ENCODE measurements at places on chromosomes 5 and 9.

DNA sequence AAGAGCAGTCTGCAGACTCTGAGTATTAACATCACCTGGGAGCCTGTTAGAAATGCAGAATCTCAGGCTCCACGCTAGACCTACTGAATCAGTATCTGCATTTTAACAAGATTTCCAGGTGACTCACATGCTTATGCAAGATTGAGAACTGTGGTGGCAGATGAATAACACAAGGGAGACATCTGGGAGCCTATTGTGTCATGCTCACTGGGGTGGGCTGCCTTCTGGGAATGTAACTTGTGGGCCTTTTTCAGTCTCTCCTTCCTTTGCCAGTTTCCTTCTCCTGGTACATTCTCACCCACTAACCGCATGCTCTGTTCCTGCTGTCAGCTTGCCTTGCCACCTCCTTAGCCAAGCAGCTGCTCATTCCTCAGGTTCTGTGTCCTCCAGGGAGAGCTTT lies 176.6 kb upstream of the C9orf72 start:
- H3K4me1 ChIP-seq: no peaks in the 10 kb centered on the region
- no peaks in the 10 kb centered on the region for H3K36me3 ChIP-seq
- no peak overlapping the region for H3K27ac ChIP-seq
- H3K27me3 ChIP-seq: no peaks in the 10 kb centered on the region

DNA sequence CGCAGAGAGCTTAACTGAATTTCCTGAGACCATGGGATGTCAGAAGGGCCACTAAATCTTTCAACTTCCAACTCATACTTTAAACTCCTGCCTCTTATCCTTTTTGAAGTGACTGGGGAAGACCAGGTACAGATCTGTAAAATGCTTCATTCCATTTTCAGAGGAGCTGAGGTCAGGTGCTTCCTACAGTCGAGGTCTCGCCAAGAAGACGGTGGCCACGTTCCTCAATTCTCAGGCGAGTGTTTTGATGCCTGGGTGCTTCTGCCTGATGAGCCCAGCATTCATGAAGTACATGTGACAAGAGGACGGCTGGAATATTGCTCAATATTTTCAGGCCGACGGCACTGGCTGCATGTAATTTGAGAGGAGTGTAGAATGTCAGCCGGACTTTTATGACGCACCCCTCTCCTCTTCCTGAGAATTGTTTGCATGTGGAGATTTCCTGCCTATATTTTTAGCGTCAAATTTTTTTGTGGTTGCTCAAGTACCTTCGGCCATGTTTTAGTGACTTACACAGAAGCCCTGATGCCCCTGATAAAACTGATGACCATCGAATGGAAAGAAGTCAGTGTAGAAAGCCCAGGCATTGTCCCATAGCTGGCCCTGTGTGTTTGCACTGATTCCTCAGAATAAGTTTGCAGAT lies 38.8 kb upstream of the GLRX start:
- no peaks in the 10 kb centered on the region for H3K36me3 ChIP-seq
- no peak overlapping the region for H3K27ac ChIP-seq
- peaks cover 53% of the 10 kb centered on the region for H3K4me1 ChIP-seq
- no peak overlapping the region for H3K4me3 ChIP-seq
- DNase-seq: no peak

DNA sequence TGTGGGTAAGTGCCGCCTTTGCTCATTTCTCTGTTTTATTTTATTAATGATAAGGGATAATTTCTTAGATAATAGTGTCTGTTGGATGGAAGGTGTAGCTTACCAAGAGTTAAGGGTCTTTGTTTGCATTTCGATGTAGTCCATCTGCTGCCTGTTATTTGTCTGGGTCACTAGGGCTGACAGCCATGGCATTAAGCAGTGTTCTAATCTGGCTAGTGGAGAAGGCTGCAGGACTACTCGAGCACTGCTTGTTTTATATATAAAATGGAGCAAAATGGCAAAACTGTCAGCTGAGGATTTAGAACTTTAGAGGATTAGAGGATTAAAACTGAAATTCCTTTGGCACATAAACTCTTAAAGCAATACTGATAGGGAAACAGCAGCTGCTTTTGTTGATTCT lies 67.5 kb downstream of the C7 start:
- H3K36me3 ChIP-seq: no peaks in the 10 kb centered on the region
- no peak for DNase-seq
- H3K4me3 ChIP-seq: no peak overlapping the region
- no peaks in the 10 kb centered on the region for H3K4me1 ChIP-seq

- DNase-seq: no peak
- peak overlapping the region; percentile 47 for H3K27ac ChIP-seq
- H3K4me3 ChIP-seq: no peak overlapping the region
- H3K27me3 ChIP-seq: no peaks in the 10 kb centered on the region
Measured at GRCh38 chr5:157606046-157606445, 30.5 kb upstream of the ADAM19 start.

GRCh38 chr5:122478741-122479442 lies 166.9 kb downstream of the SNCAIP start:
- DNase-seq: no peak
- no peaks in the 10 kb centered on the region for H3K27me3 ChIP-seq
- no peaks in the 10 kb centered on the region for H3K36me3 ChIP-seq
- H3K4me3 ChIP-seq: no peak overlapping the region
- H3K4me1 ChIP-seq: no peaks in the 10 kb centered on the region

DNA sequence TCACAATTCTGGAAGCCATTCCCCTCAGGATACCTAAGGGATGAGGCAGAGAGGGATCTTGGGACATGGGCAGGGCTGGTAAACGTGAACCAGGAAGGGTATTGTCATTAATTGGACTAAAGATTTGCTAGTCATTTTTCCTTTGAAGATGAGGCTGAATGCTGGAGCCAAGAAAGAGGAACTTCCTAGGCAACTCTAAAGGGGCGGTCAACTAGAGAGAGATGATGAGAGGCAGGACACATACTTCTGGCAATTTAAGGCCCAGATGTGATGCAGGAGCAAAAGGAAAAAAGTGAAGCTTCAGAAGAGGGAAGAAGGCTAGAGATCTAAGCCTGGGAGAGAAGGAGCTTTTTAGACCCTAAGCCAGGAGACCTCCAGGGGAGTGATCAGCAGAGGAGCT lies 5.6 kb downstream of the GBA2 start:
- peaks cover 47% of the 10 kb centered on the region for H3K4me1 ChIP-seq
- H3K27me3 ChIP-seq: no peaks in the 10 kb centered on the region
- no peak for DNase-seq
- no peak overlapping the region for H3K27ac ChIP-seq
- no peak overlapping the region for H3K4me3 ChIP-seq

GRCh38 chr5:166695326-166695725 lies 1596.1 kb upstream of the WWC1 start:
- no peaks in the 10 kb centered on the region for H3K36me3 ChIP-seq
- no peaks in the 10 kb centered on the region for H3K27me3 ChIP-seq
- DNase-seq: no peak
- H3K27ac ChIP-seq: no peak overlapping the region

DNA sequence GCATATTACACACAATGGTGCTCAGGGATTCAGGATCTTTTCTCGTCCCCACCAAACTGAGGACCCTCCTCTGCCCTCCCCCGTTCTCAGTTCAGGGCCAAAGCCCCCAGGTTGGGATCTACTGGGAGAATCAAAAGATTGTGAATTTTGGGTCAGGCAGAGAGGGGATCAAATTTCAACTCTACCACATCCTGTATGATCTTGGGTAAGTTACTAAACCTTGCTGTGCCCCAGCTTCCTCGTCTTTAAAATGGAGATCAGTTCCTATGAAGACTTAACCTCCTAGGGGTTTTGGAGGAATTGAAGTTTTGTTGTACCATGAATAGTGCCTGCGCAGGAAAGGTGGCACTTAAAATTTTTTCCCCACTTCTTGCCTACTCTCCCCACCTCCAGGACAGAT lies 62.4 kb downstream of the RAI14 start:
- no peak overlapping the region for H3K27ac ChIP-seq
- H3K4me1 ChIP-seq: no peaks in the 10 kb centered on the region
- H3K4me3 ChIP-seq: no peak overlapping the region
- no peaks in the 10 kb centered on the region for H3K36me3 ChIP-seq
- DNase-seq: no peak

- H3K4me3 ChIP-seq: no peak overlapping the region
Measured at GRCh38 chr9:116394894-116395698, 241.5 kb downstream of the PAPPA start.

GRCh38 chr9:32306006-32306405 lies 78.4 kb upstream of the ACO1 start:
- H3K4me1 ChIP-seq: no peaks in the 10 kb centered on the region
- no peak overlapping the region for H3K4me3 ChIP-seq
- no peaks in the 10 kb centered on the region for H3K36me3 ChIP-seq
- no peaks in the 10 kb centered on the region for H3K27me3 ChIP-seq
- H3K27ac ChIP-seq: no peak overlapping the region

DNA sequence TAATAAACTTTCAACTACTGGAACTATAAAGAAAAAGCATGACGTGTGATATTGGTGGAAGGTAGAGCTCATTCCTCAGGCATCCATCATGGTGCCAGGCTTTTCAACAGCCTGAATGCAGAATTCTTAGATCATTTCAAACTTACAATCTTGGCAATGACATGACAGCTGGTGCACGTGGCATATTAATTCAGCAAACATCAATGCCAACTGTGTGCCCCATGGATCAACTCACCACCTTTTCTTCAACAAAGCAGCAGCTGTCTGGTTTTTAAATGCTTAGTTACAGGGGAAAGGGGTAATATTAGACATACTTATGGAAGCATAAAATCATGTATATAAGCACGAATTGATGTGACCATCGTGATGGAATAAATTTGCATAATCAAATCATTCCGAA lies 56.0 kb upstream of the OR13F1 start:
- H3K4me1 ChIP-seq: no peaks in the 10 kb centered on the region
- H3K27ac ChIP-seq: no peak overlapping the region
- H3K27me3 ChIP-seq: no peaks in the 10 kb centered on the region
- H3K36me3 ChIP-seq: no peaks in the 10 kb centered on the region

DNA sequence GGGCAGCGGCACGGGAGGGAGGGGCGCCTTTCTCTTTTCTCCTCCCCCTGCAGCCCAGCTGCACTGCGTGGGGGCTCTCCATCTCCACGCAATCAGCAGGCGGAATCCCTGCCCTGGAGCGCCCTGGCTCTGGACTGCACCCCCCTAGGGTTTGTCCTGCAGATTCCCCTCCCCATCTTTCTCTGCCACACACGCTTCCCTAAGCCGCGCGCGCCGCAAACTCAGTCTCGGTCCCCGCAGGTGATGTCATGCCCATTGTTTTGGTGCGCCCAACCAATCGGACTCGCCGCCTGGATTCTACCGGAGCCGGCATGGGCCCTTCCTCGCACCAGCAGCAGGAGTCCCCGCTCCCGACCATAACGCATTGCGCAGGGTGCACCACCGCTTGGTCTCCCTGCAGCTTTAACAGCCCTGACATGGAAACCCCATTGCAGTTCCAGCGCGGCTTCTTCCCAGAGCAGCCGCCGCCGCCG lies at the start of gene KCNN2:
Gene KCNN2, plus strand, starts transcription at position 347 of the 473 bp plus-strand sequence. Its CDS starts 70 bp downstream, at position 417.
- no peak within 1 kb of the TSS for H3K27ac ChIP-seq
- H3K27me3 ChIP-seq: peaks cover 46% of the 10 kb centered on the region
- DNase-seq: no peak

DNA sequence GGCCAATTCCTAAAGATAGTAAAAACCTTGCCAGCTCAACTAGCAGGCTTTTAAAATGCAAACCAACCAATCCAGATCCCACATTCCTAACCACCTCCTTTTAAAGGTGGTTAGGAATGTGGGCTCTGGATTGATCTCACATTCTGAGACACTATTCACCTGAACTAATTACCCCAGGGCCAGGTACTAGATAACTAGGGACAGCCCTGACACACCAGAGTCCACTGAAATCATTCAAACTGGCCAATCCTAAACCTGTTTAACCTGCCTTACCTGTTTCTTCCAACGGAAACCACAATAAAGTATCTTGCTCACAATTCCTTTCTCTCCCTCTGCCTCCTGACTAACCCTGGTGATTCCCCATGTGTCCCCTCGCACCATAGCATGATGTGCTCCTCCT lies 168.3 kb upstream of the DMAC1 start:
- peaks cover 12% of the 10 kb centered on the region for H3K36me3 ChIP-seq

DNA sequence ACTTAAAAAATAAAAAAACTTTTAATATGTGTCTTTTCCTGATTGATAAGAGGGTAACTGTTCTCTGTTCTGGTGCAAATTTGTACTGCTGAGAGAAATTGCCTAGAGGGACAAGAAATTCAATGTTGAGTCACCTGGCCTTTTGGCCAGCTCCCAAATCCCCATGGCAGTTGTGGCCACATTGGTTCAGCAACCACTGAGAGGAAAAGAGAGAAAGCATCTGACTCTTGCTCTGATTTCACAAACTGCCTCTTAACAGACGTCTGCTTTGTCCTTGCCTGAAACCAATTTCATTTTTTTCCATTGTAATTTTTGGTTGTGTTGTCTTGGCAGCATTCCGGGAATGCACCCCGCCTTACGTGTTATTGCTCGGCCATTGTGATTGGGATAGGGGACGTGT lies 42.4 kb downstream of the NTRK2 start:
- H3K4me1 ChIP-seq: no peaks in the 10 kb centered on the region
- DNase-seq: no peak

DNA sequence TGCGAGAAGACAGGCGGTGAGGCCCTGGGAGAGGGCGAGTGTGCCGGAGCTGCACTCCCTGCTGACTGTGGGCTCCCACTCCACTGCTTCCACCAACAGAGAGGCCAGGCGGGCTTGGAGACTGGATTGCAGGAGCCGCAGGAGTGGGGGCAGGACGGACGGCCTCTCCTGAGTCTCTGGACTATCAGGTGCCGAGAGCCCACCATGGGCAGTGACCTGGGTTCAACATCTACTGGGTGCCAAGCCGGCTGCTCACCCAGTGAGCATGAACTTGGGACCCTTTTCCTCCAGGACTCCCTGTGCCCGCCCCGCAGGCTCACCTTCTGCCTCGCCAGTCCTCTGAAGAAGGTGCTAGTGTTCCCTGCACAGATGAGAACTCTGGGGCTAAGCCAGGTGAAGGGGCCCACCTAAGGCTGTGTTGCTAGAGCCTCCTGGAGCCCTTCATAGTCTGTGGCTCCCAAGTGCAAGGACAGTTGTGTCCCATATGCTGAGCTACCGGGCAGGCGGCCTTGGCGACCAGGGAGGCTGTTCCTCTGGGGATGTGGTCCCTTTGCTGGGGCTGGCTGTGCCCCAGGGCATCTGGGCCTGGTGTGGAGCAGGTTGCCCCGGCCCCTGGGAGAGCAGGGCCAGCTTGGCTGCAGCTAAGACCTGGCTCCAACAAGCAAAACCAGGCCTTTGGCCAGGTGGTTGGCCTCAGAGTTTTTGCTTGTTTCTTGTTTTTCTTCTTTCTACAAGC lies 77.7 kb upstream of the PHYKPL start:
- no peaks in the 10 kb centered on the region for H3K4me1 ChIP-seq
- H3K36me3 ChIP-seq: no peaks in the 10 kb centered on the region
- H3K4me3 ChIP-seq: no peak overlapping the region

All from activated naive CD4-positive, alpha-beta T cell treated with anti-CD3 and anti-CD28 coated beads, Interleukin-2, amount 10 ng/mL, durations not matched to agents 7 days and 5 days (primary cell).